ENCODE measurements at places on chromosomes 4 and X. TPM values are rescaled to one million over a fixed set of nuclear protein-coding genes. Genes with fewer than 3 reads are reported as not detected.

The SSX4 gene
- total RNA-seq, result not detected

The ZNF827 gene
- 17.9 TPM for total RNA-seq

DNA sequence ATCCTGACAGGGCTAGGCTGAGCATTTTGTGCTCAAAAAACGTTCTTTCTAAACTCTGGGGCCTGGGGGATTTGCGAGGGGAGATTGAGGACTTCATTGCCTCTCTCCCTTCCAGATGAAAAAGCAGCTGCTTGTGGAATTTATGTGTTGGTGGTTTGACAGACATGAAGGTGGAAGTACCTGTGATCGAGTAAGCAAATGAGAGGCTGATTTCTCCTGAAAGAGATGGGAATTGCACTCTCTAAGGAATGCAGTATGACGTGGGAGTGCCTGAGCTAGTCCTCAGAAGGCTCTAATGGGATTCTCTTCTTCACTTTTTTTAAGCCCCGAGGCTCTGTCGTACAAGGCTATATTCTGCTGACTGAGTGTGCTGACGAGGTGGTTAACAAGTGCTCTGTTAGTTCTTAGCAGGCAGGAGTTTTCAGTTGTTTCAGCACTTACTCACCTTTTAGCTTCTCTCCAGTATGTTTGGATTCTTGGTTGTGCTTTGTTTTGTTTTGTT lies 426.8 kb upstream of the CNKSR2 start:
- no peak for DNase-seq

DNA sequence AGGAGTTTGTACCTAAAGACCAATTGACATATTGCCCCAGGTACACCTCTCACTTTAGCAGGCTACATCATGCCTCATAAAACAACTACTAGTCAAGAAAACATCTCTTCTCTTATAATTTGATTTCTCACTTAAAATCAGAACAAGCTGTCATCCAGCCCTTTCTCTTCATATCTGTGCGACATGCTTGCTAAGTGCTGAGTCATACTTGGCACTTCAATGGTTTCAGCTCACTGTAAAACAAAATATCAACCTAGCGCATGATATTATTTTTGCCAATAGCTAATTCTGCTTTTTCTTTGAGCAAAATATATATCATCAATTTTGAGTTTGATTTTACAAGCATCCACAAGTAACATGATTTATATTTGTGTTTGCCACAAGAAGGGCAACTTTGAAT lies 27.9 kb upstream of the FUNDC1 start:
- no peak for DNase-seq

- peak; percentile 23 for DNase-seq
Measured at GRCh38 chrX:45063319-45064095, 137.2 kb downstream of the DIPK2B start.

DNA sequence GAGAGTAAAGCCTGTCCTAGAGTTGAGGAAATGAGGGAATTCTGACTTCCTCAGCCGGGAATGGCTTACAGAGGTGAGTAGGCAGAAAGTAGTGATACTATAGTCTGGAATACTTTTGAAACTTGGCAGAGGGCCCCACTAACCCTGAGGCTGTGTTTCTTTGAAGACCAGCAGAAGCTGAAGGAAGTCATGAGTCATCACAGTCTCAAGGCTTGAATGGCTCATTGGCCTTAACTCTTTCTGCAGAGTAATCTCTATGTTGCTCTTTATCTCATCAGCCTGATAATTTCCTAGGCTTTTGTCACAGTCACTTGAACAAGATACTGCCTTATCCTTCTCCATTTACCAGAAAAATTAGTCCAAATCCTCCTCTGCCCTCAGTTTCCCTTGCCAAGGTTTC lies 80.8 kb downstream of the ANKRD50 start:
- DNase-seq, result peak; percentile 20

GRCh38 chr4:8323947-8324555 lies 54.5 kb downstream of the HTRA3 start:
- DNase-seq, result no peak

Measured in colonic mucosa (tissue), 4 donors.